Chondrocyte (in vitro differentiated cells): ENCODE measurements at places on chromosomes 4 and X. TPM values are rescaled to one million over a fixed set of nuclear protein-coding genes. Genes with fewer than 3 reads are reported as not detected.

The SMARCA1 gene
- total RNA-seq = 123 to 126 TPM (median 123 TPM) in 3 replicates

The CAMK2D gene
- 69.2 to 76.8 TPM (median 73.7 TPM) in 3 replicates for total RNA-seq

The USP11 gene
- total RNA-seq = 151 to 189 TPM (median 157 TPM) in 3 replicates

The DCLK2 gene
- 17.7 to 20.0 TPM (median 18.7 TPM) in 3 replicates for total RNA-seq

The DCAF8L2 gene
- total RNA-seq = not detected in 3 replicates

The TLL1 gene
- total RNA-seq = 2.1 to 16.7 TPM (median 3.4 TPM) in 3 replicates

The RBM47 gene
- 0.12 to 0.26 TPM (median 0.12 TPM) in 3 replicates for total RNA-seq

The TAF7L gene
- total RNA-seq = 0.21 to 0.39 TPM (median 0.30 TPM) in 3 replicates

The RAB40A gene
- 0.41 to 0.56 TPM (median 0.45 TPM) in 3 replicates for total RNA-seq

The MAGEC1 gene
- not detected in 3 replicates for total RNA-seq

The ZBTB49 gene
- total RNA-seq = 4.3 to 6.4 TPM (median 5.2 TPM) in 3 replicates

The HMX1 gene
- total RNA-seq = 3.7 TPM in 1 of 3 replicates, not detected in the others

The RAB39B gene
- 2.0 to 3.1 TPM (median 3.1 TPM) in 3 replicates for total RNA-seq

The PFKFB1 gene
- total RNA-seq = 0.25 to 0.31 TPM in 2 of 3 replicates, not detected in the other

The GPC3 gene
- total RNA-seq = 1.5 to 5.9 TPM (median 1.9 TPM) in 3 replicates

The SAGE1 gene
- not detected in 3 replicates for total RNA-seq

The SPANXB1 gene
- not detected in 3 replicates for total RNA-seq

The IL1RAPL2 gene
- not detected in 3 replicates for total RNA-seq

The NLRP2B gene
- not detected in 3 replicates for total RNA-seq

The DCHS2 gene
- total RNA-seq = 0.39 TPM in 1 of 3 replicates, not detected in the others

The ATG4A gene
- total RNA-seq = 14.8 to 29.7 TPM (median 17.9 TPM) in 3 replicates

The FSTL5 gene
- not detected in 3 replicates for total RNA-seq

The PROM1 gene
- 0.10 TPM in 1 of 3 replicates, not detected in the others for total RNA-seq

The RAB40AL gene
- total RNA-seq = 0.70 to 1.6 TPM in 2 of 3 replicates, not detected in the other

The SGMS2 gene
- 49.7 to 71.5 TPM (median 65.5 TPM) in 3 replicates for total RNA-seq

The ARHGAP4 gene
- total RNA-seq = 2.8 to 3.7 TPM (median 3.1 TPM) in 3 replicates

The ATP2B3 gene
- 0.17 to 0.46 TPM (median 0.37 TPM) in 3 replicates for total RNA-seq

The RHOXF2 gene
- not detected in 3 replicates for total RNA-seq

The AREG gene
- not detected in 3 replicates for total RNA-seq

The NEIL3 gene
- total RNA-seq = 1.5 to 2.5 TPM (median 1.7 TPM) in 3 replicates

The CT83 gene
- total RNA-seq = not detected in 3 replicates

The DMP1 gene
- not detected in 3 replicates for total RNA-seq

The PLAC1 gene
- total RNA-seq = not detected in 3 replicates

The TEX13B gene
- not detected in 3 replicates for total RNA-seq

The BMP2K gene
- total RNA-seq = 18.3 to 21.7 TPM (median 20.8 TPM) in 3 replicates

The VSIG4 gene
- not detected in 3 replicates for total RNA-seq

The SPANXN3 gene
- not detected in 3 replicates for total RNA-seq

The F8A3 gene
- total RNA-seq = 6.1 to 8.6 TPM (median 6.1 TPM) in 3 replicates

The N4BP2 gene
- 7.0 to 10.1 TPM (median 7.7 TPM) in 3 replicates for total RNA-seq

The F11 gene
- not detected in 3 replicates for total RNA-seq

The AGTR2 gene
- not detected in 3 replicates for total RNA-seq

The GYG2 gene
- 11.7 to 14.1 TPM (median 12.1 TPM) in 3 replicates for total RNA-seq

The BRCC3 gene
- total RNA-seq = 14.2 to 17.2 TPM (median 15.8 TPM) in 3 replicates

The MAGEA8 gene
- not detected in 3 replicates for total RNA-seq

The USP26 gene
- 0.17 TPM in 1 of 3 replicates, not detected in the others for total RNA-seq

The ALB gene
- not detected in 3 replicates for total RNA-seq

The AR gene
- 3.3 to 4.2 TPM (median 4.0 TPM) in 3 replicates for total RNA-seq
